ENCODE measurements at places on chromosomes 3 and 15. TPM values are rescaled to one million over a fixed set of nuclear protein-coding genes. Genes with fewer than 3 reads are reported as not detected.

The PRR20G gene
- polyA plus RNA-seq, result not detected

DNA sequence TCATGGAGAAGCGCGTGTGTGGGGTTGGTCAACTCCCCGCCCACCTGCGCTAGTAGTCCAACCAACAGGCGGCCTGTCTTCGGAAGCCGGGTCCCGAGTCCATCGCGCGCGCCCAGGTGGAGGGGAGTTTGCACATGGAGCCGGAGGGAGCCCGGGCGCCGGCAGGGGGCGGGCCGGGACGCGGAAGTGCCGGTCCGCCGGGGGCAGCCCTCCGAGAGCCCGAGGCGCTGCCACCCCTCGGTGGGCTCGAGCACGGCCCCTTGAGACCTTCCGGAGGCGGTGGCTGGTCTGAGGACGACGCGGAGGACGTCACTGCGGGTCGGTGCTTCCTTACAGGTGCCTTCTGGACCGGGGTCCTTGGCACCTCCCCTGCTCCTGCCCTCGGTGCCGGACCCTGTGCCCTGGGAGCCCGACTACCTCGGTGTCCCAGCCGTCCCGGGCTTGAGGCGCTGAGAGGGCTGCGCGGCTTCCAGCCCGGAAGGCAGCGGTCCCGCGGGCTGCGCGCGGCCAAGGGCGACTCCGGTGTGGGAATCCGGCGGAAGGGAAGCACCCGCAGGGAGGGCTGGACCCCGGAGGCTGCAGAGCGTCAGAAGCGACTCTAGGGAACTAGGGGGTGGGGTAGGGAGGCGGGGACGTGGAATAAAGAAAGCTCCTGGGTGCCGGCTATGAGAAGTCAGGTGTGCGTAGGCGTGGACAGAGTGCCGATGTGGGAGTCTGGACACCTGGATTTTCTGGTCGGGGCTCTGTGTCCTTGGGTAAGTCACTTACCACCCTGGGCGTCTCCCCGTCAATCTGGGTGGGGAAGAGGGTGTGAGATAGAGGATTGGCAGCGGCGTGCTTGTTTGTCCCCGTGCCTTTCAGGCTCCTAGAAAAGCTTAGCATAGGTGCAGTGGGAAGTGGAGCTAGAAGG, 212.3 kb downstream of the FGF12 start:
- DNase-seq, result no peak

The STARD5 gene
- polyA plus RNA-seq, result 2.6 TPM

DNA sequence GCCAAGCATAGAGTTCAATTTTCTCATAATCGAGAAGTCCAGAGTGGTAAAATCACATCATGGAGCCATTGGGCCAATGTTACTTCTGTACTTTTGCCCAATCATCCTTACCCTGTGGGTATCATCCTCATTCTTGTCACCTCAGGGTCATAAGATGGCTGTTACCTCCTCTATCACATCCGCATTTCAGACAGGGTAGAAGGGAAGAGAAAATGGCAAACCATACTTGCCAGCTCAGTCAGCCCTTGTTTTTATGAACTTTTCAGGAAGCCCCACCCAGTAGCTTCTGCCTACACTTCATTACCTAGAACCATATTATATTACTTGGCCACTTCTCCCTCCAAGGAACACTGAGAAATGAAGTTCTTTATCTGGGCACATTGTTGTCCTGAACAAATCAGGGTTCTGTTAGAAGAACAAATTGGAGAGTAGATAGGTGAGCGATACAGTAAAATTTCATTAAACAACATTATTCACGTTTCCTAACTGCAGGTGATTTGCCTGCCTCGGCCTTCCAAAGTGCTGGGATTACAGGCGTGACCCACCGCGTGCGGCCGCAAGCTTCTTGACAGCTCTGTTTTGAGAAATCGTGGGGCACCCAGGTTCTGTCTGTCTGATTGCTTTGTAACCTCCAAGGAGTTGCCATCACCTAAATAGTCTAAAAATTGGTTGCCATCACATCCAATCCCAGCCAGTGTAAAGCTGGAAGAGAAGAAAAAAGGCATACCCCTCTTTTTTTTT, 34.5 kb upstream of the RPN1 start:
- DNase-seq, result no peak

The CMTM8 gene
- 3.3 TPM for polyA plus RNA-seq
